Type B pancreatic cell (in vitro differentiated cells): ENCODE measurements at places on chromosomes 16 and 17.

- no peaks in the 10 kb centered on the region for H3K36me3 ChIP-seq
- H3K4me1 ChIP-seq, result no peaks in the 10 kb centered on the region
- no peak overlapping the region for H3K4me3 ChIP-seq
- H3K27me3 ChIP-seq, result peaks cover 3% of the 10 kb centered on the region
- H3K27ac ChIP-seq, result no peak overlapping the region
These were observed 7.0 kb upstream of the C1QTNF8 start for GRCh38 chr16:1102921-1103635.

DNA sequence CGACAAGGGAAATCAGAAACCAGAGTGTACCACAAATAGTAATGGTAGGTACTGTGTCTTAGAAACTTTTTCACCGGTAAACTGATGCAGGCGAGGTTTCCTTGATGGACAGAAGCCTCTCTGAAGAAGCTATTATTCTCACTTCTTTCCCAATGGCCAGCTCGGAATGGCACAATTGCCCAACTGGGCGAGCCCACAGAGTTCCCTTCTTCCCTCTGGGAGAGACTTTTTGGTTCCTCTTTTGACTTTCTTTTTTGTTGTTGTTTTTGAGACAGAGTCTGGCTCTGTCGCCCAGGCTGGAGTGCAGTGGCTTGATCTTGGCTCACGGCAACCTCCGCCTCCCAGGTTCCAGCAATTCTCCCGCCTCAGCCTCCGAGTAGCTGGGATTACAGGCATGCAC is 16.9 kb downstream of the SLC43A2 start:
- DNase-seq, result no peak
- H3K27me3 ChIP-seq, result no peaks in the 10 kb centered on the region
- H3K4me3 ChIP-seq, result no peak overlapping the region
- no peaks in the 10 kb centered on the region for H3K36me3 ChIP-seq
- H3K27ac ChIP-seq, result no peak overlapping the region

GRCh38 chr17:77596491-77597417 is 361.7 kb upstream of the TNRC6C start:
- DNase-seq, result no peak
- peaks cover 18% of the 10 kb centered on the region for H3K4me1 ChIP-seq
- no peaks in the 10 kb centered on the region for H3K36me3 ChIP-seq
- no peak overlapping the region for H3K4me3 ChIP-seq

DNA sequence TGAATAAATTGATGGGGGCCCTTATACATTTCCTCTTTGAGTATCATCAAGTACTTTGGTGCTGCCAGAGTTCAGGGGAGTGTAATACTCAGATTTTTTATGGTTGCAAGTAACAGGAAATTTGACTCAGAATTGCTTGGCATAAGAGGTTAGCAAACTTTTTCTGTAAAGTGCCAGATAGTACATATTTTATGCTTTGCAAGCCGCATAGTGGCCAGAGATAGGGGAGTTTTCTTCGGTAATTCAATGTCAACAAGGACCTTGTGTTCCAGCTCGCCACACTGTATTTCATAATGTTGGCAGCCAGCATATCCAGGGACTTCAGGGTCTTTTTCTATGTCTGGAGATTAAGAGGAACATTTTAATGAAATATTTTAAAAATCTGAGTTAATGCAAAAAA is 51.0 kb upstream of the MARCHF10 start:
- DNase-seq, result no peak
- no peak overlapping the region for H3K27ac ChIP-seq
- H3K27me3 ChIP-seq, result no peaks in the 10 kb centered on the region
- H3K4me3 ChIP-seq, result no peak overlapping the region
- no peaks in the 10 kb centered on the region for H3K36me3 ChIP-seq

DNA sequence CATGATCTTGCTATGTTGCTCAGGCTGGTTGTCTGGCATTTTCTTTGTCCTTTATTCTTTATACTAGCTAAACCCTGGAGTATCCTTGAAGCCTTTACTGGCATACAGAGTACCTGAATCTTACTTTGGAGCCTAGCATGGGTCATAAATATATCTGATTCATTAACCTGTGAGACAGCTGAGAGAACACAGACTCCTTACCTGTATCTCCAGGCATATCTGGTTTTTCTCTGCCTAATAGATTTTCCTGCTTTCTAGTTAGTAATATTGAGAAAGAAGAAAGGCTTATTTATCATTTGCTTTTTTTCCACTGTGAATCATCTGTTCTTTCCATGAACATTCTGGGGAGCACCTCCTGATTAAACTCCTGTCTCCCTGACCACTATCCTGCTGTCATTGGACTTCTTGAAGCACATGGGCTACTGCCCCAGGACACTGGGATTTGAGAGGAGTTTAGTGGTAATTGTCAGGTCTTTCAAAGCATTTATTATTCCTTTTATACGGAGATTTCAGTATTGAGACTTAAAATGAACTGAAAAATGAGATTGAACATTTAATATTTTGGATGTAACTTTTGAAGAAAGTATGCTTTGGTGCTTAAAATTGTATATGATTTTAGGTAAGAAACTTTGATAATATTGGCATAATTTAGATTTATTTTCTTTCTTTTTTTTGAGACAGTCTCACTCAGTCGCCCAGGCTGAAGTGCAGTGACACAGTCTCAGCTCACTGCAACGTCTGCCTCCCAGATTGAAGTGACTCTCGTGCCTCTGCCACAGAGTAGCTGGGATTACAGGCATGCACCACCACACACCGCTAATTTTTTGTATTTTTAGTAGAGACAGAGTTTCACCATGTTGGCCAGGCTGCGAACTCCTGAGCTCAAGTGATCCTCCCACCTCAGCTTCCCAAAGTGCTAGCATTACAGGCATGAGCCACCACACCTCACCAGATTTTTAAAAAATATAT is 8.6 kb downstream of the PDP2 start:
- no peak overlapping the region for H3K4me3 ChIP-seq
- H3K36me3 ChIP-seq, result peaks cover 14% of the 10 kb centered on the region
- no peaks in the 10 kb centered on the region for H3K4me1 ChIP-seq
- DNase-seq, result no peak

DNA sequence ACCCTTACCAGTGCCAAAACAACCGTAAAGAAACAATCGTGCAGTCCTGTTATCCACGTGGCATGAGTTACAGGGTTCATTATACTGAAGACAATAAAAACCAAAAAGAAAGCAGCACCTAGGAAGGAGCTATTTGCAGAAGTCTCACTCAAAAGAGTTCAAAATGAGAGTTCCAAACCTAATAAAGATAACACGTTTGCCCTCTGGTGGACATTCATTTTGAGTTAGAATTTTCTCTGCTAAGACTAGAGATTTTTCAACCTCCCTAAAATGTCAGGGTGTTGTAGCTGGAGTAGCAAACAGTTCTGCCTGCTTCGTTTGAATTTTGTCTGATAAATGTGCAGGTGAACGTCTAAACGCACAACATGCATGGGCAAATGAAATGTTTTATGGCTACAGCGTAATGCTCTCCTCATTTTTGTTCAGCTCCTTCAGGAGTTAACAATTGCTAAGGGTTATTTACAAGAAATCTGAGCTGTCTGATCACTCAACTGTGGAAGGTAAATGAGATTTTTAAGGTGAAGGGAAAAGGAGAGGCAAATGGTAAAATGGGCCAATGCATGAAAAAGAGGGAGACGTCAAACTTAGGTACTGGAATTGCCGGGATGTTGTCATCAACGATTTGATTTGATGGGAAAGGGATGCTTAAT is 1067.9 kb upstream of the EEF2KMT start:
- H3K4me1 ChIP-seq, result peaks cover 6% of the 10 kb centered on the region
- DNase-seq, result no peak
- no peak overlapping the region for H3K4me3 ChIP-seq
- peak overlapping the region; percentile 67 for H3K27ac ChIP-seq
- no peaks in the 10 kb centered on the region for H3K27me3 ChIP-seq
- H3K36me3 ChIP-seq, result no peaks in the 10 kb centered on the region

- H3K4me3 ChIP-seq, result no peak overlapping the region
- no peak overlapping the region for H3K27ac ChIP-seq
- peaks cover 2% of the 10 kb centered on the region for H3K27me3 ChIP-seq
These were observed 17.8 kb downstream of the LRRC75A start for GRCh38 chr17:16474012-16474725.

GRCh38 chr16:83023640-83024039 is 396.9 kb downstream of the CDH13 start:
- no peaks in the 10 kb centered on the region for H3K4me1 ChIP-seq
- no peaks in the 10 kb centered on the region for H3K36me3 ChIP-seq

DNA sequence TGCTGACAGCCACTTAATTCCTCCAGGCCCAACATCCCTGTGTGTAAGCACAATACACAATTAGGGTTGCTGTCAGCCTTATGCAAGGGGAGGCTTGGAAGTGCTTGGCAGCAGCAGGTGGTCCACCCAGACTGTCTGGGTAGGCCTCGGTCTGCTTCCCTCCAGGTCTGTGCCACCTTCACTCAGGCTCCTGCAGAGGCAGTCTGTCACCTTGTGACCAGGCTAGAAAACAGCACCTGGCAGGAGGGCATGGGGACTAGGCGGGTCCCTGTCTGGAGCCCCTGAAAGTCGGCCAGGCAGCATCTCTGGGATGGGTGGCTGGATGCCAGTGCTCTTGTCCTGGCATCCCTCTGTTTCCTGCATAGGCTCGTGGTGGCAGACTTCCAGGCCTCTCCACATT is 578.1 kb downstream of the KCNJ18 start:
- no peaks in the 10 kb centered on the region for H3K4me1 ChIP-seq
- DNase-seq, result no peak
- no peaks in the 10 kb centered on the region for H3K36me3 ChIP-seq
- H3K27me3 ChIP-seq, result no peaks in the 10 kb centered on the region
- H3K4me3 ChIP-seq, result no peak overlapping the region

DNA sequence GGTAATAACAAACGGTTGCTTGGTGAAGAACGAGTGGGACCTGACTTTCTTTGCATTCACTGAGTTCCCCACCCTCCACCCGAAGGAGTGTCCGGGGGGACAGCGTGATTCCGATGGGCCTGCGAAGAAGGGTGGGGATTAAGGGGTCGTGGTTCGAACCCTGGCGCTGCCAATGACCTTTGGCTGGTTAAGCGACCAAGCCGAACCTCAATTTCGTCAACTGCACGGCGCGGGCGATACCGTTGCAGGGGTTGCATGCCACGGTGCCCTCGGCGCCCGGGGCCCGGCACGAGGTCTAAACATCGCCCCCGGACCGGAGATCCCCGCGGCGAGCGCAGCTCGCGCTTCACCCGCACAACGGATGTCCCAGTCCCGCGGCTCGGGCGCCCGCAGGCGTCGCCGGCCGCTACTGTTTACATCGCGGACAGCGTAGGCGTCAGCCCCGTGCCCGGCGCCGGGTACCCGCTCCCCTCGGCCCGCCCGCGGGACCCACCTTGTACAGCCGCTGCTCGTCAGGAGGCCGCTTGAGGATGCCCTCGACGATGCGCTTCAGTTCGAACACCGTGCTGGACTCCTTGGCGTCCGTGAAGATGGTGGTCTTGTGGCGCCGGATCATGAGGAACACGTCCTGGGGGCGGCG is 460 bp downstream of the ELOB start:
- peaks cover 10% of the 10 kb centered on the region for H3K36me3 ChIP-seq
- peaks cover 19% of the 10 kb centered on the region for H3K4me1 ChIP-seq
- H3K27me3 ChIP-seq, result peaks cover 3% of the 10 kb centered on the region
- peak overlapping the region; percentile 97 for H3K4me3 ChIP-seq
- no peak for DNase-seq

DNA sequence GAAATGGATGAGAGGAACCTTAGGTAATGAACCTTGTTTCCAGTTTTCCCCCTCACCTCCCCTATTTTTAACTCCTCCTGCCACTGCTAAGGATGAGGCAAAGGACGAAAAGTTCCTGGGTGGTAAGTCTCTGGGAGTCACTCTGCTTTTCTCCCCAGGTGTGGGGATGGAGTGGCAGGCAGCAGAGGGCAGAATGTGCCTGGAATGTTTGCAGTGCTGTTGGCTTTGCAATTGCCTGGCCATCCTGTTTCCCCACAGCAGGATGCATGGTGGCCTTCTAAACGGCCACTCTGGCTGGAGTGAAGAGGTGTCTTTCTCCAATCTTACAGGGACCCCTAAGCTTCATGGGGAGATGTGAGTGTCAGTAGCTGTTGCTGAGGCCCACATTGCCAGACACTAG is 432.5 kb upstream of the ZFHX3 start:
- no peak overlapping the region for H3K27ac ChIP-seq
- H3K4me3 ChIP-seq, result no peak overlapping the region
- H3K27me3 ChIP-seq, result peaks cover 33% of the 10 kb centered on the region
- peaks cover 5% of the 10 kb centered on the region for H3K4me1 ChIP-seq
- no peak for DNase-seq
- H3K36me3 ChIP-seq, result no peaks in the 10 kb centered on the region

DNA sequence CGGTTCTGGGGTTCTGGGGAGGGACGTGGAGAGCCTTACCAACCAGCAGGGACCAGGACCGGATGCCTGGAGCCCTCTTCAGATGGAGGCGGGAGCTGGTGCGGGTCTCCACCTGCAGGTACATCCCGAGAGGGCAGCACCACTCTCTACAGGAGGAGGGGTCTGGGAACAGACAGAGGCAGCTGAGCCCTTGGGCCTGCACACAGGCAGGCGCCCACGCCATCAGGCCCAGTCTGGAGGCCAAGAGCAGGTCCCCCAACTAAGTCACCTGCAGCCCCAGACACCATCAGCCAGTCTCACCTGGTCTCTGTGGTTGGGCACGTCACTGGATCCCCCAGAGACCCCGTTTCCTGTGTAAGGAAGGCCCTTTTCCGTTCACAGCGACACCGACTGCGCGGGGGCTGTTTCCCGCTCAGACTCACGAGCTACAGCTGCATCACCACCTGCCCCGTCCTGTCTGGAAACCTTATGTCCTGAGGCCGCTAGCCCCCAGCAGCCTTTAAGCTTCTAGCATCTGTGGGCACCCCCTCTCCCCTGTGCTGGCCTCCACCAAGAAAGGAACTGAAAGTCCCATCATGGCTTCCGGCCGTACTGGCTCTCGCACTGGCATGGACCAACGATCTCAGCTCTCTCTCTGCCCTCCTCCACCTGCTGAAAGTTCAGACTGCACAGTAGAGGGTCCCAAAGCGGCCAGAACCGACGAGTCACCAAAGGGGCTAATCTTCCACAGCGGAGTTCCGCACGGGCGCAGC is 1.2 kb downstream of the CYBC1 start:
- no peak for DNase-seq
- peaks cover 12% of the 10 kb centered on the region for H3K4me1 ChIP-seq
- no peak overlapping the region for H3K27ac ChIP-seq

- no peak for DNase-seq
- H3K27ac ChIP-seq, result no peak overlapping the region
- peaks cover 23% of the 10 kb centered on the region for H3K36me3 ChIP-seq
- no peaks in the 10 kb centered on the region for H3K4me1 ChIP-seq
These were observed 77.1 kb downstream of the USP31 start for GRCh38 chr16:23072084-23072599.

- H3K36me3 ChIP-seq, result no peaks in the 10 kb centered on the region
- H3K27me3 ChIP-seq, result peaks cover 49% of the 10 kb centered on the region
- DNase-seq, result no peak
- H3K4me3 ChIP-seq, result no peak overlapping the region
- H3K4me1 ChIP-seq, result peaks cover 14% of the 10 kb centered on the region
- no peak overlapping the region for H3K27ac ChIP-seq
These were observed 3.0 kb upstream of the VAT1L start for GRCh38 chr16:77785373-77785764.

DNA sequence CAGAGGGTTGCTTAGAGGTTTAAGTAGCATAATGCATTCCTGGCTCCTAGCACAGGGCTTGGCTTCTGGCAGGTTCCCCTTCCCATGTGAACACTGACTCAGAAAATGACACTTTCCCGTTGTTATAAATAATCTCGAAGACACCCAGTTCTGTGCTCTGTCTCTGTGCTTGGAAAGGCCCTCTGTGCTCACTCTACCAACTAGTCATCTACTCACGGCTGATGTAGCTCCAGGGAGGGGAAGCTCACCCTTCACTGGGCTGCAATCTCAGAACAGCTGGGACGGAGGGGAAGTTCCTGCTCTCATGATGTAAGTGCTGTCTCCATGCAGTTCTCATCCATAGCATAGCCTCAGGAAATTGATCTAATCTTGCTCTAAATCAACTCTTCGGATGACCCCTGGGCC is 230.5 kb upstream of the ASIC2 start:
- DNase-seq, result no peak
- peaks cover 17% of the 10 kb centered on the region for H3K27me3 ChIP-seq
- peaks cover 15% of the 10 kb centered on the region for H3K4me1 ChIP-seq
- no peaks in the 10 kb centered on the region for H3K36me3 ChIP-seq
- no peak overlapping the region for H3K4me3 ChIP-seq
- H3K27ac ChIP-seq, result no peak overlapping the region
